ENCODE measurements at places on chromosomes 2 and 18. TPM values are rescaled to one million over a fixed set of nuclear protein-coding genes. Genes with fewer than 3 reads are reported as not detected.

The RGPD4 gene
- not detected for total RNA-seq

The ONECUT2 gene
- total RNA-seq: under 0.01 TPM

The DSG4 gene
- total RNA-seq: not detected

The ACVR1C gene
- total RNA-seq: 1.2 TPM

The LYG1 gene
- total RNA-seq: not detected

Data from gastroesophageal sphincter (tissue), 4 donors.